IMR-90 (cell line): ENCODE measurements at places on chromosomes 11 and 22. TPM values are rescaled to one million over a fixed set of nuclear protein-coding genes. Genes with fewer than 3 reads are reported as not detected.

APOBEC3B gene
- 17.2 and 17.6 TPM in 2 replicates for total RNA-seq

MAJIN gene
- not detected in 2 replicates for total RNA-seq

CAPRIN1 gene
- 253 and 266 TPM in 2 replicates for total RNA-seq

PHOX2A gene
- not detected in 2 replicates for total RNA-seq

SCGB1A1 gene
- total RNA-seq: not detected in 2 replicates

DEPDC7 gene
- 9.7 TPM in 2 replicates for total RNA-seq

KIF18A gene
- 24.4 and 37.2 TPM in 2 replicates for total RNA-seq

NCR3LG1 gene
- 3.9 and 4.1 TPM in 2 replicates for total RNA-seq

ARSA gene
- total RNA-seq: 3.1 and 3.4 TPM in 2 replicates

OR8J1 gene
- not detected in 2 replicates for total RNA-seq

MICALL1 gene
- 12.2 and 12.4 TPM in 2 replicates for total RNA-seq

DNA sequence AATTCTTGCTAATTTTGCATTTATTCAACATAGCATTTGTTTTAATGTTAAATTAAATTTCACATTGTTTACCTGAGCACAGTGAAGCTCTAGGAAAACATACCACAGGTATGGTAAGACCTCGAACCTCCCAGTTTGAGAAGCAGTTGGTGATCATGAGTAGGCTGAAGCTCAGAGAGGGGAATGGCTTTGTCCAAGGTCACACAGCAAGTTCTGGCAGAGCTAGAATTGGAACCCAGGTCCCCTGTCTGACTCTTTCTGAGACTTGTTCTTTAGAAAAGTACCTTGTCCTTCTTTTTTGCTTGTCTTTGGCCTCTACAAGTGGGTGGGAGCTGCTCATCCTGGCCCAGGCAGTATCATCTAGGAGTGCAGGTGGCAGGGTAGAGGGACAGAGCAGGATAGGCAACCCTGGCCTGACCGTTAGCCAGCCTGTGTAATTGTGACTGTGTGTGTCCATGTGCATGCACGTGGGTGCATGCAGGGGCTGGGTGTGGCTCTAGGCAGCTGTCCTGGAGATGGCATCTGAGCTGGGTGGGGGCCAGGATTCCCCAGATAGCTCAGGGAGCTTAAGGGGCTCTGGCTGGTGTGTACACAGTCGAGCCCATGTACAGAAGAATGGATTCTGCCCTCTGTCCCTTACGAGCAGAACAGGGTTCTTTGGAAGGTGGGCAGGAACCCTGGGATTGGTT is 21.6 kb downstream of the PHLDB1 start:
- no peak for DNase-seq

GRCh38 chr11:113393501-113393985 is 6.0 kb downstream of the ANKK1 start:
- DNase-seq: no peak

DNA sequence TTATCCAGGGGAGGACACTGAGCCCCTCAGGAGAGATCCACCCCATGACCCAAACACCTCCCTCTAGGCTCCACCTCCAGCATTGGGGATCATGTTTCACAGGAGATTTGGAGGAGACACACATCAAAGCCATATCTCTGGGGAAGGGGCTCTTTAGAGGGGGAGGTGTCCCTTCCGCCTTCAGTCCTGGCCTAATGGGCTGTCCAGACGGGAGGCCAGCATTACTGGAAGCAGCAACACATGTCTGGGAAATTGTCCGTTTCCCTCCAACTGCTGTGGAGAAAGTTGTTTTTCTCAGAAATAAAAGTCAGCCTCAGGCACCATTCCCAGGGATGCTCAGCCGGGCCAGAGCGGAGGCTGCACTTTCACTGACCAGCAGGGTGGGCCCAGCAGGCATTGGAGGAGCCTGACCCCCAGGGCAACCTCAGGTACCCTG is 9.5 kb downstream of the CACNA1I start:
- DNase-seq: no peak

DNA sequence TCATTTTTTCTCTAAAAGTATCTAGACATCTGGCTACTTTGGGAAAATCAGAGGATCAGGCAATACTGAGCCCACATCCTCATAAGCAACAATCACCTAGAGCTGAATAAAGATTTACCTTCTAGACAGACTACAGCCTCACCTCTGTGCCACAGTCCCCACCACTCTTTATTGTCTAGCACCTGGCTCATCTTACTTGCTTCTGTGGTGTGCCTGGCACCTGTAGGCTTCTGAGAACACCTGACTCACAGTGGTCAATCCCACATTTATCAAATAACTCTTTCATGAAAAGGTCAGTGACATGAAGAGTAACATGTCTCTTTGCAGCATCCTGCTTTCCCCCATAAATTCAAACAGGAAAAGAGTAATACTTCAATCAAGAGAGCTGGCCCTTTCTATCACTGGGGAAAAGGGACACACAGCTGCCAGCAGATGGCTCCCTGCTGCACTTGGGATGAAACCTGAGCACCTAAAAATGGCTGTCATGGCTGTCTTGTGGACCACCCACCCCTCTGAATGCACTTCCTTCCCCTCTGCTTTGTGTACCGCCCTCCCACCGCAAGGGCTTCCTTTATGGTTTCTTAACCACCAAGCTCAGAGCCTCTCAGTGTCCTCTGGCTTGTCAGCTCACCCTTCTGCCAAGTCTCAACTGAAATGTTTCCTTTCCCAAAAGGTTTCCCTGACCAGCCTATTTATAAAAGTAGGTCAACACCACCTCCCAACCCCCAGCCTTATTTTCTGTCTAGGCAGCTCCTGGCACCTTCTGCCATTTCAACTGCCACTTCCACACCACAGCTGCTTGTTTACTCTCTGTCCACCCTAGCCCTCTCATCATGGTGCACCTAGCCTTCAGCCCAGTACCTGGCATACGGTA is 9.3 kb downstream of the TFIP11 start:
- peak; percentile 51 for DNase-seq

DNA sequence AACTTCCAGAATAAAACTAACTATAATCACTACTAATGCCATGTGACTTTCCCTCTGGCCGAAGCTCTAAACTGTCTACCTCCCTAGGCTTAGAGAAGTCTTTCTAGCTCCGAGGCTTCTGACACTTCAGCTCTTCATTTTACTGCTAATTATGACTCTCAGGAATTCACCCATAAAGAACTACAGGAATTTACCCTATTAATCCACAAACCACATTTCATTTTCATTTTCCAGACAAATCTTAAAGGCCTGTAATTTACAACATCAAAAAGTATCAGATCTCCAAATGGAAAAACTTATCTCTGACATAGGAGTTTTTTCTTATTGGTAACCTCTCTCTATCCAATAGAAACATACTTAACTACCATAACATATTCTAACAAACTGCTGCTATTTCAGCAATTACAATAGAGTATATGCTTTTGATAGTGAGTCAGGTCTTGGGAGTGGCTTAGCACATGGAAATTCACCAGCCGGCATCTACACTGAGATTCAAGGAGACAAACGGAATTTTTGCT is 33.4 kb downstream of the MRTFA start:
- DNase-seq: peak; percentile 78

GRCh38 chr11:35614939-35615569 is 3.2 kb upstream of the FJX1 start:
- DNase-seq: no peak

DNA sequence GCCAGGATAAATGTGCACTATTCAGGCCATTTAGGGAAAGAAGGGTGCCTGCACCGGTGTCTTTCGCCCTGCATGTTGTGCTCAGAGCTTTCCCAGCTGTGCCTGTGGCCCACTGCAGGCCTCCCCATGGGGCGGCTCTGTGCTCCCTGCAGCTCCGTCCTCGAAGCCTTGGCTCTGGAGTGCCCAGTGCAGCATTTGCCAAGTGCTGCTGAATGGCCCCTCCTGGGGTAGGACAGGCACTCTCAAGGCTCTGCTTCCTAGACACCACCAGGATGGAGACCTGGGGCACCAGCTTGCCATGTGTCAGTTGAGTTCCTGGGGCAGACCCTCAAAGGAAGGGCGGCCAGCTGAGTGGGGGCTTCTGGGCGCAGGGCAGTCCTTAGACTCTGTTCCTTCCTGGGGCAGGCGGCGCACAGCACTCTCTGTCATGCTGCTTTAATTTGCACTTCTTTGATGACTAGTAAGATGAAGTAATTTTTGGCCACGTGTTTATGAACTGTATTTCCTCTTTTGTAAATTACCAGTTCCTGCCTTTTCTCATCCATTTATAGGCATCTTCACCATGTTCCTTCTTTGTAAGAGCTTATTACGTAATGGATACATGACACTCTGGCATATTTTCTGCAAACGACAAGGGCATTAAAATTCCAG is 32.1 kb upstream of the GNB1L start:
- DNase-seq: peak; percentile 61

DNA sequence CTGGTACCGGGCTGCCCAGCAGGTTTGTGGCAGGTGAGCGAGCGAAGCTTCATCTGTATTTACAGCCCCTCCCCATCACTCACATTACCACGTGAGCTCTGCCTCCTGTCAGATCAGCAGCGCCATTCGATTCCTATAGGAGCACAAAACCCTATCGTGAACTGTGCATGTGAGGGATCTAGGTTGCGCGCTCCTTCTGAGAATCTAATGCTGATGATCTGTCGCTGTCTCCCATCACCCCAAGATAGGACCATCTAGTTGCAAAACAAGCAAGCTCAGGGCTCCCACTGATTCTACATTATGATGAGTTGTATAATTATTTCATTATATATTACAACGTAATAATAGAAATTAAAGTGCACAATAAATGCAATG is 15.8 kb upstream of the VSIG10L2 start:
- no peak for DNase-seq

DNA sequence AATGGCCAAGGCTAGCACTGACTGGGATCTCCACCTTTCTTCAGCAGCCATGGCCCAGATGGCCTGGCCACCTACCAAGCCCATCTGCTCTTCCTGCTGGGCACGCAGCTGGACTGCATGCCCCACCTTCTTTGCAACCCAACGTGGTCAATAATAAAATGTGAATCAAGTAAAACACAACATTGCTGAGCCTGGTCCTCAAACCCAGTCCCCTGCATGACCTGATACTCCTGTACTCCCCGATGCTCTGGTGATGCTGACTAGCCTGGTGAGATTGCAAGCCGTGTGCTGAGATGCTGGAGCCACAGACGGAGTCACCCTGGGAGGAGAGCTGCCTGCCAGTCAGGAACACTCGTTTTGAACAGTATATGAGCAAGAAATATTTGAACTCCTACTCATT is 34.0 kb downstream of the PARVG start:
- no peak for DNase-seq

- DNase-seq: peak; percentile 37
These were observed 16.5 kb downstream of the NAP1L4 start for GRCh38 chr11:2975594-2975993.

DNA sequence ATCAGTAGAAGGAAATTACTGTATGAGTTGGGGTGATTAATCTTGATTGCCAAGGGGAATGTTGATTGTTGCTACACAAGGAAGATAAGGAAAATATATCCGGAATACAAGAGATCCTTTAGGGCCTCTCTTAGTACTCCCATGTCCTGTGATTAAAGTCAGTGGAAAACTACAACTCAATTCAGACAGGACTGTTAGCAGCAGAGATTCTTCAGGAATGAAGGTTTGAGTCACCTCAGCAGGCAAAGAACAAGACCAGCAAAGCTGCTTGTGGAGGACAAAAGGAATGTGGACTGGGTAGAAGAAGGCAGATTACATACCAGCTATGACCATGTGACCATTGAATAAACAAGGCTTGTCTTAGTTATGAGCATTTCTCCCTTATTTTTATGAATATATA is 478.2 kb downstream of the BUD13 start:
- DNase-seq: peak; percentile 32

GRCh38 chr11:77202941-77203900 is 75.2 kb downstream of the MYO7A start:
- no peak for DNase-seq

GRCh38 chr11:121268581-121268980 is 24.0 kb upstream of the SC5D start:
- no peak for DNase-seq

- DNase-seq: no peak
These were observed 20.9 kb upstream of the PAMR1 start for GRCh38 chr11:35546317-35546716.

GRCh38 chr11:19558189-19558986 is 154.2 kb upstream of the NAV2 start:
- DNase-seq: no peak

GRCh38 chr11:61841636-61842527 is 13.8 kb downstream of the FADS2 start:
- no peak for DNase-seq

DNA sequence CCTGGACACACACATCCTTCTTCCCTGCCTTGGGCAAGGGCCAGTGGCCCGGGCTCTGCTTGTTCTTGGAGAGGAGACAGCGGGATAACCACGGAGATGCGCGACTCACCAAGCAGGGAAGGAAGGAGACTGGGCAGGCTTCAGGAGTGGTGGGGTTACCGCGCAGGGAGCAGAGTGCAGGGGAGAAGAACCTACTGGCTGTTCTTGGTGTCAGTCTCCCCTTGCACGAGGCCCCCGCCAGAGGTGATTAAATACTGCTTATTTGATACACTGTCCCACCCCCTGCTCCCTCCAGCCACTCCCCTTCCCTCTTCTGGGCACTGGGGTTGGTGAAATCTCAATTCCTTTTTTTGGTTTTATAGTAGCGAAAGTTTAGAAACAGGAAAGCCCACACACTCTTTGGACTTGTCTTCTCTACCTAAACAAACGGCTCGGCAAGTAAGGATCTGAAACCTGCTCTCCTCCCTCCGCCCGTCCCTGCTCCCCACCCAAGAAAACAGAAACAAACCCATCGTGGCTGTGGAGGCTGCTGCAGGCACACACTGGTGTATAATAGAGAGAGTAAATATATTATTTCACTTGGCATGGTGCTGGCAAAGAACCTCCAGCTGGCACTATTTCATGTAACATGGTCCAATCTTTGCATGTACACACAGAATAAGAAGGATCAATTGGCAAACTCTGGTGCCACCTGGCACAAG is 10.8 kb downstream of the LARGE2 start:
- peak; percentile 71 for DNase-seq

DNA sequence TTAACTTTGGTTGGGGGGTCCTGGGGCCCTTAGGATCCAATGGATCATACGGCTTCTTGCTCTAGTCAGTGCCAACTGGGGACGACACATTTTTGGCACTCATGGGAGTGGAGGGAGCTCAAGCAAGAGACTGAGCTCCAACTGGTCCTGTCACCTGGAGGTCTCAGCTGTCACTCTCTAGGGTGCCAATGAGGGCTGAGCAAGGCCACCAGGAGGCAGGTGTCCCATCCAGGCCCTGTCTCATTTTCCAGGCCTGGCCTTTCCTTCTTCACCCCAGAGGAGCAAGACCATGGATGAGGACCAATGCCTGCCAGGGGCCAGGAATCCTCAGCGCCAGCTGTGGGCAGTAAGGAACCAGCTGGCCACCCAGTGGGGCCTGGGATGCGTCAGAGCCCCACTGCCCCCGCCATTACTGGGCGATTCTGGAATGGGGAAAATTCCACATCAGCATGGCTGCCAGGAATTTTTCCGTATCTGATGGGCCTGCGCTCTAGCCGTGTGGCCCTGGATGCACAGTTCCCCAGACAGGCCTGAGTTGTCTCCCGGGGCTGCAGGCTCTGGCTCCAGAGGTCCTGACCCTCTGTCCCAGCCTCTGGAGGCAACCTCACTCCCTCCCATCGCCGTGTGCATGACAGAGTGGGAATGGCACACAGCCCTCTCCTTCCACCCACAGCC is 669 bp upstream of the GAL3ST1 start:
- DNase-seq: peak; percentile 70

- DNase-seq: peak; percentile 50
These were observed 27.5 kb upstream of the MTNR1B start for GRCh38 chr11:92941676-92942571.

- DNase-seq: no peak
These were observed 39.2 kb downstream of the ARFGAP2 start for GRCh38 chr11:47137476-47137875.
